ENCODE measurements at places on chromosomes 3 and 15.

- DNase-seq: no peak
Measured at GRCh38 chr3:177928172-177928873, 607.9 kb upstream of the KCNMB2 start.

DNA sequence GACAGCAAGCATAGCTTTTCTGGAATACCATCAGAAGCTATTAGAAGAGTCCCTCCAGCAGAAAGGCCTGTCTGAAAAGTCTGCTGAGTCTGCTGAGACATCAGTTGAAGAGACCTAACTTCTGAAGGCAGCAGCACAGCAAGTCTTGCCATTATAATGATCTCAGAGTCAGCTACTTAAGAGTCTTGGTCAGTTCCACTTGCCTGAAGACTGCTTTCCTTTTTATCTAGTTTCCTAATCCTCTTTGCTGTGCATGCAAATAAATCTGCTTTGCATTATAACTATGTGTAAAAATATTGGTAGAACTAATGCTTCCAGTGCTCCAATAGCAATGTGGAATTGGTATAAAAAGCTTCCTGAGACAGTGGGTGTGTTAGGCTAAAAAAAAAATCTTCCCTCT lies 34.9 kb upstream of the CPOX start:
- no peak for DNase-seq

- no peak for DNase-seq
Measured at GRCh38 chr3:64167351-64167750, 57.9 kb downstream of the PRICKLE2 start.

DNA sequence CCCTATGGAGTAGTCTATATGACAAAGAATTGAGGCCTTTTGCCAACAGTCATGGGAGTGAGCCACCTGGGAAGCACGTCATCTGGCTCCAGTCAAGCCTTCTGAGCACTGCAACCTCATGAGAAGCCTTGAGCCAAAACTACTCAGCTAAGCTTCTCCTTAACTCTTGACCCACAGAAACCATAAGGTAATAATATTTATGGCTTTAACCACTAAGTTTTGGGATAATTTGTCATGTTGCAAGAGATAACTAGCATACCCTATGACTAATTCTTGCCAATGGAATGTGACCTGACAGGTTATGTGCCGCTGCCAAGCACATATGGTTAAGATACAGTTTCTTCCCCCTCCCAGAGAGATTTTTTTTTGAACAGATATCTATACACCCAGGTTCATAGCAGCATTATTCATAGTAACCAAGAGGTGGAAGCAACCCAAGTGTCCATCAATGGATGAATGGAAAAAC lies 11.8 kb upstream of the SLC6A11 start:
- no peak for DNase-seq

- DNase-seq: no peak
Measured at GRCh38 chr3:101122681-101123080, 129.5 kb upstream of the ABI3BP start.

GRCh38 chr15:92914768-92915221 lies 14.7 kb downstream of the CHD2 start:
- DNase-seq: no peak

GRCh38 chr3:65246561-65246960 lies 558.8 kb upstream of the ADAMTS9 start:
- DNase-seq: no peak

GRCh38 chr3:142278451-142278850 lies 53.1 kb upstream of the GK5 start:
- DNase-seq: no peak

- no peak for DNase-seq
Measured at GRCh38 chr15:98817745-98818144, 169.4 kb downstream of the IGF1R start.

GRCh38 chr3:33914731-33915379 lies 116.4 kb downstream of the PDCD6IP start:
- DNase-seq: no peak

DNA sequence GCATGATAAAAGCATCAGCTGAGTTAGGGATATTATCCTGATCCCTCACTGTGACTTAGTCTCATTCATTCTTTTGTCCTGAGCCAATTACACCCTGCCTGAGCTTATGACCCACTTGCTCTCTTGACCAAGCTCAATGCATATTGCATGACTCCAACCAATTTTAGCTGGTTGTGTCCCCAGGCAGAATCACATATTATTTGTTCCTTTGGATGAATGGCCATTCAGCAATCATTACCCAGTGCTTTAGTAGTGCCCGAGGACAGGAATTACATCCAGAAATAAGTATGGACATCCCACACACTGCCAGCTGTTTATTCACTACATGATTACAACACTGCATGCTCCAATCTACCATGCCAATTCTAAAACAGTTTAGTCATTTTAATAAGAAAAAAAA lies 322.5 kb downstream of the ZBBX start:
- no peak for DNase-seq

DNA sequence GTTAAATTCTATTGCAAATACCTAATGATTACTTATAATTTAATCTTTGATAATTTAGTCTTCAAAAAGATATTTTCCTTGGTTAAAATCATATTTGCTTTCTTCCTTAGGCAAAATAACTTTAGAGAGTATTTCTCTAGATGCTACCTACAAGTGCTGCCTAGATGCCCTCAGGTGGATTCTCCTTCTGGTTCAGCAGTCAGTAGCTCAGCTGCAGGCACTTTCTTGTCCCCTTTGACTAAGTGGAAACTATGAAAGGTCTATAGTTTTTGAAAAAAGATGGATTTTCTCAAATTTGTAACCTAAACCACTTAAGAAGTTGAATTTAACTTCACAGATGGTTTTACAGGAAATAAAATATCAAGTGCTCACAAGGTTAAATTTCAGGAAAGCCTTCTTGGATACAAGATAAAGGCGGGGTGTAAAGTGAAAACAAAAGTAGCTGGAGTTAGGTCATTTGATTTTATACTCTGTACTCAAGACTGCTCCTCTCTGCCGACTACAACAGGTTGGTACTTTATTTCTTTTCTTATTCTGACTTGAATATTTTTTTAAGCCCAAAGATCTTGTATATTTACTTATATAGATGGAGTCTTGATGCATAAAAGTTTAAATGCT lies at the start of gene ACKR4:
TSS of gene ACKR4 (plus strand) at position 455 of the 618 bp plus-strand sequence. CDS start 3,128 bp downstream, outside the sequence.
- DNase-seq: no peak
